Esophagus squamous epithelium (tissue), 5 donors: ENCODE measurements at places on chromosomes 12 and 14. TPM values are rescaled to one million over a fixed set of nuclear protein-coding genes. Genes with fewer than 3 reads are reported as not detected.

DNA sequence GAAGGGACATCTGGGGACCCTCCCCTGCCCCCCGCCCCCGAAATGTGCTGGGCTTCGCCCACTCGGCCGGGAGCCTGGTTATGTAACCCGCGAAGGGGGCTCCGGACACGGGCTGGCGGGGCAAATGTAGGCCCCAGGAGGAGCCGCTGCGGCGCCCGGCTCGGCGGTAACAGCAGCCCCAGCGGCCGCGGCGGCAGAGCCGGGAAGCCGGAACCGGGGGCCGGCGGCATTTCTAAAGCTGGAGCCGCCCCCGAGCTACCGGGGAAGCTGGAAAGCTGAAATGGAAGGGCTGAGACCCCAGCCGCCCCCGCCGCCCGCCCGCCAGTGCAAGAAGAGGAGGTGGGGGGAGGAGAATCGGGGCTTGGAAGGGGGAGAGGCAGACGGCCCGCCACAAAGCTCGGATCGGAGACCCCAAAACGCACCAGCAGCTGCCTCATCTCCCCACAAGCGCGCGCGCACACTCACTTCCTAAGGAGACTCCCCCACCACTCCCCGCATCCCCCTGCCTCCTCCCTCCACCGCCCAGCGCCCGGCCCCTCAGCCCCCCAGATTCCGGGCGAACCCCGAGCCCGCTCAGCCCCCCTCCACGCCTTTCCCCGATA is 1.5 kb downstream of the KDM2B start:
- no peak for DNase-seq

Gene PLCZ1
- not detected for total RNA-seq

Gene IPO4
- total RNA-seq: 55.1 TPM

DNA sequence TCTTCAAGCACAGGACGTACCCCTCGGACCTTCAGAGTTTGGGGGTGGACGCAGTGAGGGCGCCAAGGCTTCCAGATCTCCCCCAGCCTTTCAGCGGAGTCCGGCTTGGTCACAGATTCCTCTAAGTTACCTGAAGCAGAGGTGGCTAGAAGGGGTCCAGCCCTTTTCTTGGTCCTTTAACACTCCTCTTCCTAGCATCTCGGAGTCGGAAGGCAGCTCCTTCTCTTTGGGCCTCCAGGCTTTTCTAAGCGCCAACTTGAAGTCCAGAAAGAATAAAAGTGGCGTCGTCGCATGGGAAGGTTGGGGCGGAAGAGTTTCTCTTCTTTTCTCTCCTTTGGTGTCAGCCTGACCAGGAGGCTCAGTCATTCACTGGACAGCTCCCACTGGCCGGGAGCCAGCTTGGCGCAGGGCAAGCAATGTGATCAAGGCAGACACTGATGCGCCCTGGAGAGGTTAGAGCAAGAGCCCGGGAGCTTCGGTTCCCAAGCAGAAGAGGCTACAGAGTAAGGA is 9.6 kb downstream of the OR6S1 start:
- DNase-seq: no peak

GRCh38 chr12:121264951-121265515 is 31.5 kb downstream of the CAMKK2 start:
- no peak for DNase-seq

GRCh38 chr12:11863478-11863906 is 207.2 kb upstream of the BCL2L14 start:
- no peak for DNase-seq
